ENCODE measurements at places on chromosomes 5 and 9.

DNA sequence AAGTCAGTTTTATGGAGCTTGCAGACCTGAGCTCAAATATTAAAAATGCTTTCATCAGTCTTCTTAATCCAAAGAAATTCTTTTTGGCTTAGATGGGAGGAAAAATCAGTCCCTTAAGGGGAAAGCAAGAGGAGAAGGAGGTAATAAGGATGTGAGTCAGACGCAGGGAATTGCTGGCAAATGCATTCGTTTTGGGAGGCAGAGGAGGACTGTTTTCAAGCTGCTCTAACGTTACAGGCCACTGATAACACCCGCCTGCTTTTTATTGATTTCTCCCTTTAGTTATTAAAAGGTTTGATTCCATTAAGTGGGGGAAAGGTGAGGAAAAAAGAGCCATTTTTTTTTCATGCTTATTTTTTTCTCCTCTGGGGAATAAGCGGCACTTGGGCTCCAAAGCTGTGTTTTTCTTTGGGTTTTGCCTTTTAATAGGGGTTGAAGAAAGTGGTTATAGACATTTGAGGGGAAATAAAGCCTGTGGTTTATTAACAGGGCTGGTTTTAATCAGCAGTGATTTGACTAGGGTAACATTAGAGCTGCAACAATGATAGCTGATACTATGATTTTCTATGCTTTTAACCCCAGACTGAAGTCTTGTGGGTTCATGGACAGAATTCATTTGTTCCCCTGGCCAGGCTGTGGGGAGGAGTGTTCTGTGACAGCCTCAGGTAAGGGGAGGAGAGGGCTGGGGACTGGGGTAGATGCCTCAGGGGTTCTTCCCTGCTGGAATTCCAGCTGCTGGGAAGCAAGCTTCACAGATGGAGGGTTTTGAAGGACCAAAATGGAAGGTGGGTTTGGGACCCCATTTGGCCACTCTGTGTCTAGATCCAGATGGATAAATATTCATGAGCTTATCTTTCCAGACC, 225.2 kb downstream of the GAS1 start:
- DNase-seq: peak; percentile 18

GRCh38 chr5:44542470-44542869, 153.2 kb upstream of the FGF10 start:
- DNase-seq: no peak

DNA sequence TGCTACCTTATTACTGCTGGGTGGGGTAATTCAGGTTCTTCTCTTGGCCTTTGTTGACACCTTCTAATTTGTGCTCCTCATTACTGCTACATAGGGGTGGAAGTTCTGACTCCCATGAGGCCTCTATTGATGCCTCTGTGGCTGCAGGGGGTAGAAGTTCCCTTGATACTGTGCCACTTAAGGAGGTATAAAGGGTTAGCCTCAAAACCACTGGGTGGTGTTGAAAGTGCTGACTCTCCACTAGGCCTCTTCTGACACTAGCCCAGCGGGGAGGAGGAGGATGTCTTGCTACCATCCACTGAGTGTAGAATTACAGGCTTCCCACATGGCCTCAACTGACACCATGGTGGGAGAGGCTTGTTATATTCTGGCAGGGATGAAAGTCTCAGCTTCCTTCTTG, 36.7 kb upstream of the CCDC112 start:
- peak; percentile 82 for DNase-seq

DNA sequence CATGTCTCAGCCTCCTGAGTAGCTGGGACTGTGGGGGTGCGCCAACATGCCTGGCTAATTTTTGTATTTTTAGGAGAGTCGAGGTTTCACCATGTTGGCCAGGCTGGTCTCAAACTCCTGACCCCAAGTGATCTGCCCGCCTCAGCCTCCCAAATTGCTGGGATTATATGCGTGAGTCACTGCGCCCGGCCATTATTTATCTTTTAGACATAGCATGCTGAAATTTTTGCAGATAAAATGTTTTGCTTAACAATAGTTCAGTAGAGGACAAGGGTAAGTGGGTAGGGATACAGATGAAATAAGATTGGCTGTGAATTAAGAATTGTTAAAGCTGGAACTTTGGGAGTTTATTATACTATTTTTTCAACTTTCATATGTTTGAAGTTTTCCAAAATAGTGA, 150.8 kb upstream of the GRHPR start:
- no peak for DNase-seq

DNA sequence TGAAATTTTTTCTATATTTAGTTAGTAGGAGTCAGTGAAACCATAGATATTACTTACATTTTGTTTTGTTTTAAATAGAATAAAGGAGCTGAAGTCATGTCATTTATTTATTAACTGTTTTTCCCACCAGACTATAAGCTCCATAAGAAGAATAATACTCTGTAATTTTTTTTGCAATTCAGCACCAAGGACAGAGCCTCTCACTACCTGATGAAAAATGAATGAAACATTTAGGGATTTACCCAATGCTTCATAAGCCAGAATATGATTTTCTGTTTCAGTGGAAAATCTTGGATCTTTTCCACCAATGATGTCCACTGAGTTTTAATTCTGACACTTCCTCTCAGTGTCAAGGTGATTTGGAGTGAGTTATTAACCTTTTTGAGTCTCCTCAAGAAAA, 624.9 kb upstream of the GRAMD2B start:
- DNase-seq: peak; percentile 12

DNA sequence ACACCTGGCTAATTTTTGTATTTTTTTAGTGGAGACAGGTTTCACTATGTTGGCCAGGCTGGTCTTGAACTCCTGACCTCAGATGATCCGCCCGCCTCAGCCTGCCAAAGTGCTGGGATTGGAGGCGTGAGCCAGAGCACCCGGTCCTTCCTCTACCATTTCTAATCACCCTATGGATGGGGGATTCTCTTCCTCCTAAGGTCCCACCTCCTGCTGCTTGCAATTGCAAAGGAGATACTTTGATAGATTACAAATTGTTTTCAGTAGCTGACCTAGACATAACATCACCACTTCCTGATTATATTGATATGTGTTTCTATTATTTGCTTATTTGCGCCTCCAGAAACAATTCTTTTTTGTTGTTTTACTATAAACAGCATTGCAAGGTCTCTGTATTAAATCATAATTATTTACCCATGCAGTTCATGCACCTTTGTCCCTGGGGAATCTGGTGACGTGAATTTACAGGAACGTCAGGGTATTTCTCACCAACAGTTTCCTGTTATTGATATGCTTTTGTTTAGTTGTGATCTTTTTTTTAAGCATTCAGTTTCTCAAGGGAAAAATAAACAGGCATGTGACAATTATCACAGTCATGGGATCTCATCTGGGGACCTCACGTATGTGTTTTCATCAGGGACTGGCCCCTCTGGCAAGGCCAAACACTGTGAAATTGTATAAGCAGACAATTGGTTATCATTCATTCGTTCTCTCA, 43.2 kb downstream of the ESM1 start:
- no peak for DNase-seq

DNA sequence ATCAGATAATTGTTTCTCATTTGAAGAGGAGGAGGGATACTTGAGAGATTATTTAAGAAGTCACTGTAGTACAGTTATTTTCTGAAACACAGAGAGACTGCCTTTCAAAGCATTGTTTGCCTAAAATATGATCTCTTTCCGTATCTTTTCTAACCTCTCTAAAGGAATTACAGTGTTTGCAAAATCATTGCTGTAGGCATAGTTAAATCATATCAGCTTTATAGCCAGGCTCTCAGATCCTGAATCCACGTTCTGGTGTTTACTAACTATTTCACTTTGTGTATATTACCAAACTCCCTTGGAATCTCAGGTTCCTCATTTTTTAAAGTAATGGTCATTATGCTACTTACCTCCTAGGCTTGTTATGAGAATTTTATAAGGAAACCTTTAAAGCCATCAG, 1151.6 kb upstream of the CDH9 start:
- DNase-seq: no peak

- DNase-seq: no peak
Observed at GRCh38 chr5:75862872-75863271, 145.6 kb upstream of the POC5 start.

DNA sequence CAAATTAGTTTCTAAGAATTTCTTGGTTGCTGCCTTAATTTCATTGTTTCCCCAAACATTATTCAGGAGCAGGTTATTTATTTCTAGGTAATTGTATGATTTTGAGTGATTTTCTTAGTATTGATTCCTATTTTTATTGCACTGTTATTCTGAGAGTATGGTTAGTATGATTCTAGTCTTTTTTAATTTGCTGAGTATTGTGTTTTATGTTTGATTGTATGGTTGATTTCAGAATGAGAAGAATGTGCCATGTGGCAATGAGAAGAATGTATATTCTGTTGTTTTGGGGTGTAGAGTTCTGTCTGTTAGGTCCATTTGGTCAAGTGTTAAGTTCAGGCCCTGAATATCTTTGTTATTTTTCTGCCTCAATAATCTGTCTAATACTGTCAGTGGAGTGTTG, 27.1 kb downstream of the LOX start:
- no peak for DNase-seq

DNA sequence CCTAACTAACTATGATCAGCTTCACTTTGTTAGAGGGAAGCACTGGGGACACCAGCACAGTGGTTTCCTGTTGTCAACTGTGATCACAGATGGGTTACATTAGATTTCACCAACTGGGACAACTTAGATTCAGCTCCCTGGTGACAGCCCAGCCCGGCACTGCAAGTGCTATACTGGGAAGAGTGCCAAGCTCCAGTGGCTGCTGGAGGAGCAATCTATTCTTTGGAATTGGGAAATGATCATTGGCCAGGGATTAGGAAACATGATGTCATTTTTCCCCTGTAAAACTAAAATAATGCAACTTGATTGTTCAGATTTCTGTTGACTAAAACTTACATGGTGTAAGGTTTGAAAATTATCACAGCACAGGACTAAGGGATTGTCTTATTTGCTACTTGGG, 33.2 kb downstream of the PTGR1 start:
- DNase-seq: no peak

DNA sequence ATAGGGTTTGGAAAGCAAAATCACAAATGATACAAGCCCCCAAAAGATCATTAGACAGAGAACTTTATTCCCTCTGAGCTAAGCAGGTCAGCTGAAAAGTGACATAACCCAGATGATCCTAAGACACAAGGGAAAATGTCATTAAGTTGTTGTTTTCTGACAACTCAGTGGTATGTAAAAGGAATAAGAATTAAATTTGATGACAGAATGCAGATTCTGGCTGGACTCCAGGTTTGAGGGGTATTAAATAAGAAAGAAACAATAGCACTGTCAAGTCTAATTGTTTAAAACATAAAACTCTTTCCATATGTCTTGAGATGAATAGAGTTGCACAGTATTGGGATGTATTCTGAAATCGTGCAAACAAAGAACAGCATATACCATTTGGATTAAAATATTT, 429.9 kb downstream of the CAAP1 start:
- no peak for DNase-seq

GRCh38 chr5:179623906-179624741, 653 bp upstream of the HNRNPH1 start:
- DNase-seq: peak; percentile 69

DNA sequence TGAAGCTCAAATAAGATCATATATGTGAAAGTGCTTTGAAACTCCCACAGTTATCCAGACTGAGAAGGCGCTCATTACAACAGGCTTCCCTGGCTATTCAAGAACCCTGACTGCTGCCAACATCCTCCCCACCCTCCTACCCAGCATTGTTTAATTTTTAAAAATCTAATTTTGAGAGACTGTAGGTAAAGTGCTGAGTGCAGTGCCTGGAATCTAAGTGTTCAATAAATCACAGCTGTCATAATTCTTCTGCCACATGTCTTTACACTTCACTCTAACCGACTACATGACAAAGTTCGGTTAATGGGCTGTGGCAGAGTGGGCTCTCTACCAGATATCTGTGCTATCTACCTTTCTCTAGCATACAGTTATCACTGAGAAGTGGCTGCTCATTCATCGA, 255.6 kb upstream of the C9orf72 start:
- no peak for DNase-seq
